ENCODE measurements at places on chromosomes 7 and 10.

GRCh38 chr10:129764011-129764900 lies 199.8 kb downstream of the EBF3 start:
- no peak for DNase-seq

- DNase-seq = no peak
These were observed 144.3 kb upstream of the INHBA start for GRCh38 chr7:41847151-41847550.

- no peak for DNase-seq
These were observed 39.8 kb downstream of the ZEB1 start for GRCh38 chr10:31358688-31359330.

GRCh38 chr7:94999069-94999351 lies 91.6 kb downstream of the PPP1R9A start:
- DNase-seq = no peak

DNA sequence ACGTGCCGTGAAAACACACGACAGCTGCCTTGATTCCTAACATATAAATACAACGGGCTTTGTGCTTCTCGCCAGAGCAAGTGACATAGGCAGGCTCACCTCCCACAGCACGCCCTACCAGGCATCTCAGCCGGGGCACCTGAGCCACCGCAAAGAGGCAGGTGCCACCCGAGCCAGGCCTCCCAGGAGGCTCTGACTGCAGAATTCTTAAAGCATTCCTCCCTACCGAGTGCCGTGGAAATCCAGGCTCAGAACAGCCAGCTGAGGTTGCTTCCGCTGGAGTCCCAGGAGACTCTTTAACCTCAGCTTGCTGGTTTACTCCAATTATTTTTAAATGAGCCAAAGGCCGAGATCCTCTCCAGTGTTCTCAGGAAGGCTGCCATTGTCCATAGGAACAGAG lies 206.5 kb downstream of the USP6NL start:
- no peak for DNase-seq

GRCh38 chr10:126397156-126397555 lies 8.9 kb upstream of the ADAM12 start:
- no peak for DNase-seq

- DNase-seq = no peak
These were observed 108.7 kb downstream of the DIP2C start for GRCh38 chr10:580778-581177.

DNA sequence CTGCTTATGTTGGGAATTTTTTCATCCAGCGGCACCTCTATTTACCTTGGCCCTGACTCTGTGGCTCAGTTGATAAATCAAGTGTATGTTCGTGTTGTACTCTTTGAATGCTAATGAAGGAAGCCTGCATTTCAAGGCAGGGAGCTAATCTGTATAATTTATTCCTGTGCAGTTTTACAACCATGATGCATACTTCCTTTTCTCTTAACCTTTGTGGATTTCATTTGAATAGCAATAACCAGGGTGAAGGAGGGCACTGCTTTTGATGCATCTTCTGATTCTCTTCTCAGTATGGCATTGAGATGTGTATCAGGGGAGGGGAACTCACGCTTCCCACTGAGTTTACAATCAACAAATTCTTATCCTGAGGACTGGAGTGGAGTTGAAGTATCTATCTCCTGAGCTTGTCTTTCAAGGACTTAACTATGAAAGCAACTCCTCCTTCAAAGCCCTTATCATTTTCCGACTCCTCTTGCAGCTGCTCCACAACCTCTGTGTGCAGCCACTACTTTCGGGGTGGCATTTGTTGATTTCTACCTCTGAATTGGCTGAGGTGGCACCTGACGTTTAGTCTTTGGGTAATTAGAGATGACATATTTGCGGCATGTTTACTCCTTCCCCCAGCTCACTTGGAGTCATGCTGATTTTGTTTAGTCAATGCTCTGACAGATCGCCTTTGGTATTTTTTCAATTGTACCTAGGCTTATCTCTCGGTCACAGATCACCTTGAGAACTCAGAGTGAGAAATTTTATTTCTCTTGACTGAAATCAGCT lies 275.2 kb downstream of the PHTF2 start:
- no peak for DNase-seq

DNA sequence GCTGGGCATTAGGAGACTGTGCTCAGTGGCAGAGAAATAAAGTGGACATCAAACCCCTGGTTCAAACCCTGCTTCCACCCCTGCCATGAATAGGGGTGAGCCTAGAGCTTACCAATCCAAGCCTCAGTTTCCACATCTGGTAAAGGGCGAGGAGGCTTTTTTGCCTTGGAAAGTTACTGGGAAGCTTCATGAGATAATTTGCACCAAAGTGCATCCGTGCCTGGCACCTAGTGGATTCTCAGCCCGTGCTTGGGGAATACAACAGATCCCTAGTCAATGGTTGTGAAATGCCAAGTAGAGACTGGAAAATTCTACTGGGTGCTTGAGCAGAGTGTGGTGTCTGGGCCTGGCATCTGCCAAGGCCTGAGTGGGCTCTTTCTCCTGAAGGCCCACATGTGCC lies 158.7 kb upstream of the ZMIZ1 start:
- no peak for DNase-seq

- DNase-seq = no peak
These were observed 19.7 kb downstream of the LIPK start for GRCh38 chr10:88725798-88726197.

DNA sequence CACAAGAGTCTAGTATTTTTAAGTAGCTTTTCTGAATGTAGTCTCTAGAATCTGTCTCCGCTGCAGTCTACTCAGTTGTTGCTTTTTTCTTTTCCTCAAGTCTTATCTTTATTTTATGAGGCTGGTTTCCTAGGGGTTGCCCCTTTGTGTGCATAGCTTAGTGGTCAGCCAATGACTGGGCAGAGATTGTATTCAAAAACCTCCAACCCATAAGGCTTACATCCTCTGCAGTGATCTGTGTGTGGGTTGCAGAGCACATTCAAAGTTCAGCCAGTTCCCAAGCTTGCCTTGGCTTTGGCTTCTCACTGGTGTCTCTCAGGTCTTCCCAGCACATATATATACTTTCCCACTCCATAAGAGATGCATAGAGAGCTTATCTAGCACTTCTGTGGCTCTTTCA lies 160.0 kb upstream of the TCF7L2 start:
- DNase-seq = no peak

- no peak for DNase-seq
These were observed 333.0 kb downstream of the DPP6 start for GRCh38 chr7:154385214-154385613.

DNA sequence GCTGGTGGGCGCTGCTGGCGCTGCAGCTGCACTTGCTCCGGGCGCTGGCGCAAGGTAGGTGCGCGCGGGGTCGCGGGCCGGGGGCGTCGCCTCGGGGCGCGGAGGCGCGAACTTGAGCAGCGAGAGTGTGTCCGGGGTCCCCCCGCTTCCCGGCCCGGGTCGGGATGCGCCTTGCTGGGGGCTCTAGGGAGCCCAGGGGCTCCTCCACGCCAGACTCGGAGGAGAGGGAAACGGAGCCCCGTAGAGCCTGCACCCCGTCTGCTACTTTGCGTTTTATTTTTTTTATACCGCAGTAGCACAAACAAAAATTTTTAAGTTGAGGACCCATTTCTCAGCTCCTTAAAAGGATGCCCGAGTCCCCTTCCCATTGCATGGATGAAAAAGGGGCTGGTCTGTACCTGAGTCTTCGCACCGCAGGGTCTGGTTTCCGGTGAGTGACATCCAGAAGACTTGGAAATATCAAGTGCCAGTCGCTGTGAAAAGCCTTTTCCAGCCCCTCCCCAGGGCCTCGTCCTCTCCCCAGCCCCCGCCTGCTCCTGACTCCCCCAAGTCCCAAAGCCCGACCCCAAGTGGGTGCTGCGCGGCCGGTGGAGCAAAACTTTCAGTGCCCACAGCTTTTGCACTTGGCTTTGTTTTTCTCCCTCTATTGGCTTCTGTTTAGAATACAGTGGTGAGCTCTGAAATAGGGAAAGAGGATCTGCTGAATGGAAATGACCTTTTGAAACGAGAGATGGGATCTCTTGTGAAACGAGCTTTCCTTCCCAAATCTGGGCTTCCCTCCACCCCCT lies 973 bp downstream of the SDK1 start:
- DNase-seq = no peak

DNA sequence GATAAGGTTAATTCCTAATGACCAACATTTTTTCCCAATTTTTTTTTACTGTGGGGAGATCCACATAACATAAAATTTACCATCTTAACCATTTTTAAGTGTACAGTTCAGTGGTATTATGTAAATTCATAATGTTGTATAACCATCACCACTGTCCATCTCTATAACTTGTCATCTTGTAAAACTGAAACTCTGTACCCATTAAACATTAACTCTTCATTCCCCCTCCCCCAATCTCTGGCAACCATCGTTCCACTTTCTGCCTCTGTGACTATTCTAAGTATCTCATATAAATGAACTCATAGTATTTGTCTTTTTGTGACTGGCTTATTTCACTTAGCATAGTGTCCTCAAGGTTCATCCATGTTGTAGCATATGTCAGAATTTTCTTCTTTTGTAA lies 46.0 kb upstream of the HPS1 start:
- DNase-seq = no peak

GRCh38 chr7:89042940-89043339 lies 247.4 kb upstream of the TEX47 start:
- DNase-seq = no peak

DNA sequence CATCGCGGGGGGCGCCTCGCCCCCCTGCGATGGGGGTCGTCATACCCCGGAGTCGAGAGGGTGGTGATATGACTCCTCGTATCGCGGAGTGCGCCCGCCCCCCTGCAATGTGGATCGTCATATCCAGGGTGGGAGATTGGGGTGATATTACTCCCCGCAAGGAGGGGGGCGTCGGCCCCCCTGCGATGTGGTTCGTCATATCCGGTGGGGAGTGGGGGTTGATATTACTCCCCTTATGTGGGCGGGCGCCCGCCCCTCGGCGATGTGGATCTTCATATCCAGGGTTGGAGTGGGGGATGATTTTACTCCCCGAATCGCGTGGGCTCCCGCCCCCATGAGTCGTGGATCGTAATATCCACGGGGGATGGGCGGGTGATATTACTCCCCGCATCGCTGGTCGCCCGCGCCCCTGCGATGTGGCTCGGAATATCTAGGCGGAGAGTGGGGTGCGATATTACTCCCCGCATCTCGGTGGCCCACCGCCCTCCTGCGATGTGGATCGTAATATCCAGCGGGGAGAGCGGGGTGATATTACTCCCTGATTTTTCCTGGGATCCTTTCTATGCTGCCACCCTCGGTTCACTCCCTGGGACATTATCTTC lies 36.9 kb downstream of the MEIG1 start:
- DNase-seq = no peak

DNA sequence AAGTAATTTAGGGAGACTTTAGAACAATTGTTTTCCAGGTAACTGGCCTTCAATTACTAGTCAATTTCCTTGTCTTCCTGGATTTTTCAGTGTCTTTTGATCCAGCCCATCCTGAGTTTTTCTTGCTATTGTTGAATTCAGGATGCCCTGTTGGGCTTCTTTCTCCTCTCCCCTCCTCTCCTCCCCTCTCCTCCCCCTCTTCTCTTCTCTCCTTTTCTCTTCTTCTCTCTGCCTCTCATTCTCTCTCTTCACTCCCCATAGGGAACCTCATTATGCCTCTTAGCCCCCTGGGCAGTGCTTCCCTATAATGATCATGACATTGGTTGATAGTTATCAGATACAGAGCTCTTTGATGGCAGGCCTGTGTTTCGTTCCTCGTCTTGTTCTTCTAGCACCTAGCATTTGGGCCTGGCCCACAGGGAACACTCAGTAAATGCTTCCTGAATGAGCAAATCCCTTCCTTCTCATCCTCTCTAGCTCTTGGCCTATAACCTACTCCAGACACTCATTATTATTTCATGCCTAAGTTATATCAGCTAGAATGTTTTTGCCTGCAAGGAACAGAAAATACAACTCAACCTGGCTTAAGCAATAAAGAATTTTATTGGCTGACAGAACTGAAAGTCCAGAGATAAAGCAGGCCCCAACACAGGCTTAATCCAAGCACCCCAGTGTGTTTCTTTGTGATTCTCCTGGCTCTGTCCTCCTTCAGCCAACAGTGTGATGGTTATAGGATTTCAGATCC lies 56.8 kb downstream of the CACNB2 start:
- no peak for DNase-seq

DNA sequence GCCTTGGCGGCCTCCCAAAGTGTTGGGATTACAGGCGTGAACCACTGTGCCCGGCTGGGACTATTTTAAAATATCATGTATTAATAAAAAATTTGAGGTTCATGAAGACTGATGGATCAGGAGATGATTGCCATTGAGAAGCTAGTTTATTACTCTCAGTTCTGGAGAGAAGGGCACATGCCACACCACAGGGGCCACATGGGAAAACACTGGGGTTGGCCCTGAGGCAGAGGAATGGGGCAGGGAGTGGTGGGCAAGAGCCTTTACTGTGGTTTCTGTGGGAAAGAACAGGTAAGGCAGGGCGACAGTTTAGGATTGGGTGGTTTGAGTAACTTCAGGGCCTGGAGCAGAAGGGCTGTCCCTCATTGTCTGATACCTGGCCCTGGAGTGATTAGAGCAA lies 6.8 kb upstream of the TBRG4 start:
- DNase-seq = no peak

GRCh38 chr10:91416339-91416855 lies 6.3 kb downstream of the HECTD2 start:
- DNase-seq = no peak

- DNase-seq = no peak
These were observed 660 bp downstream of the VCL start for GRCh38 chr10:73998623-73998928.

DNA sequence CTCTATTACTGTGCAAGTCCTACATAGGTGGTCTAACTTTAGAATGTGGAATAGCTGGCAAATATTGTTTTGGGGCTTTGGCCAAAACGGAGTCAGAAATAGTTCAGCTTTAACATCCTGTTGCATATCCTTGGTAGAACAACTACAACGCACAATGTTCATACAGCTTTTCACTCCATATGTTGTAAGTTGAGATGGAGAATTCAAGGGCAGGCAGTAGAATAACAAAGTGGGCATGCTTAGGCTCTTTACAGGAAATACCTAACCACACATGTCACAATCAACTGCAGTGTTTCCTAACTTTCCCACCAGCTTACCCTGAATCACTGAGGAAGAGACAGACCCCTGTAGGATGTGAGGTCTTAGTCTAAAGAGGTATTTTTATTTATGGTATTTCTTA lies 122.3 kb downstream of the PPP1R3A start:
- no peak for DNase-seq

DNA sequence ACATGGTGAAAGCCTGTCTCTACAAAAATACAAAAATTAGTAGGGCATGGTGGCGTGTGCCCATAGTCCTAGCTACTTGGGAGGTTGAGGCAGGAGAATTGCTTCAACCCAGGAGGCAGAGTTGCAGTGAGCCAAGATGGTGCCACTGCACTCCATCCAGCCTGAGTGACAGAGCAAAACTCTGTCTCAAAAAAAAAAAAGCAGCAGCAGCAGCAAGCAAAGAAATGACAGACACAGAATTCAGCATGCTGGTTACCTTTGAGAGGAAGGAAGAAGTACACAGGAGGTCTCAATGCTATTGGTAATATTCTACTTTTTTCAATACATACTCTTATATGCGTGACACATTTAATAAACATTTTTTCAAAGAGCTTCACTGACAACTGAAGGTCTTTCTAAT lies 81.3 kb downstream of the ZFAND4 start:
- DNase-seq = no peak

DNA sequence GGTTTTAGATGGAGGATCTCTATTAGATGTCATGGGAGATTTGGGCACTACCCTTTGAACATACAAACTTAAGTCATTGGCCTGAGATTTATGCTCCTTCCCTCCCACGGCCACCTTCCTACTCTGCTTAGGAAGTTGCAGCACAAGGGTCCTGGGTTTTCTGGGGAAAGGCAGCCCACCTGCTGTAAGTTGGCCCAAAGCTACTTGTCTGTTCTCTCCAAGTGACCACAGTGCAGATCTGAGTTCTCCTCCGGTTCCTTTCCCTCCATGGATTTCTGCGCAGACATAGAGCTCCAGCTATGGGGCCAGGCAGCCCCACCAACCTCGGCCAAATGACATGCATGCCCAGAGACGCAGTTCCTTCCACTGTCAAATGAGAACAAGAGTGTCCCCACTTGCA lies 12.8 kb upstream of the C10orf53 start:
- no peak for DNase-seq
